Stimulated activated CD4-positive, alpha-beta T cell treated with anti-CD3 and anti-CD28 coated beads, Interleukin-4, amount 100 ng/mL, for 24 hours (primary cell): ENCODE measurements at places on chromosomes 3 and 15.

DNA sequence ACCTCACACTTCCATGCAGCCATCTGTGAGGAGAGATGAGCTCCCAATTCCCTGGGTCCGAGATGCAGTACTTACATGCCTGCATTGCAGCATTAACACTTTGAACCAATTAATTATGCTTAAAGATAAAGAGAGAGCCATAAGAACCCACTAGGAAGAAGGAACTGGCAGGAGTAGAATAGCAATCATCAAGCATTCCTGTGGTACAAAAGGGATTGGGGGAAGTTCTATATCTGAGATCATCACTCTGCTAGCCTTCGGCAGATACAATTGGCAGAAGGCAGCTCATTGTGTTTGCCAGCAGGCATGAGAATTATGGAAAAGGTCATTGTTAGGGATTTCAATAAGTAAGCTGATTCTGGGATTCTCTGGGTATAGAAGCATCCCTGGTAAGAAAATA is 891.4 kb downstream of the NTRK3 start:
- no peak for DNase-seq

DNA sequence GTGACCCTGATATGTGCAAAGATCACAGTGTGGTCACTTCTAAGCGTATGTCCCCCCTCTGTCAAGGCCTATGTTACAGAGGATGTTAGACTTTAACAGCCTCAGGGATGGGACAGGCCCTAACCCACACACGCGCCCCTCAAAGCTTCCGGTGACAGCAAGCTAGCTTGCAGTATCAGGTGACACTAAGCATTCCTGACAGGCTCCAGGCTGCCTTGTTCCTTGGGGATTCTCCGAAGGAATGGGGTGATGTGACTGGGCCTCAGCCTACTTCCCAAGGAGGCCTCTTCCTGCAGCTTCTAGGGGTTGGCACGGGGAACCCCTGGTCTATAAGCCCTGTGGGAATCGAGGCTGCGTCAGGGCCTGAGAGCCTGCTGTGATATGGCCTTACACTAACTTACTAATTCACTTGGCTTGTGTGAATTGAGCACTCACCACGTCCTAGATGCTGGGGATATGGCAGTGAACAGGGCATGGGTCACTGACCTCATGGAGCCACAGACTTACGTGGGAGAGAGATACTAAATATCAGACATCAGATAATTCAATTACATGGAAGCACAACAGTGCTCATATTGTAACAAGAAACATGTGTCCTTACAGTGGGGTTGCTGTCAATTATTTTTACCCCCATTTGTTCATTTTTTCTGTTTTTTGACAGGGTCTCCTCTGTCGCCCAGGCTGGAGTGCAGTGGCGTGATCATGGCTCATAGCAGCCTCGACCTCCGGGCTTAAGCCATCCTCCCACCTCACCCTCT is 11.4 kb upstream of the SPTBN5 start:
- no peak for DNase-seq

DNA sequence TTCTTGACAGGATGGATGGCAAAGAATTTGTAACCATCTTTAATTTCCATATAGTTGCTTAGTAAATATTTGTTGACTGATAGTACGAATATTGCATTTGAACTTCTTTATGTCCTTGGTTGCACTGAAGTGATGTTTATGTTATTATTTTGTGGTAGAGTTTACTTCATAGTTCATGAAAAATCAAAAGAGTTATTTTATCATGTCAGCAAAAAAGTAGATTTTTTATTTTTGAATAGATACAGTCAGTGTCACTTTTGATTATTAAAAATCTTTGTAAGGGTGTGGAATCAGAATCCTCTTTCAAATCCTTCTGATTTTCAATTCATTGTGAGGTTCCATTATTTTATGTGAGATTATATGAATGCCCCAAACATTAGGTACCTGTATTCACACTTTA is 35.0 kb downstream of the FILIP1L start:
- no peak for DNase-seq

GRCh38 chr3:24507776-24508422 is 13.2 kb upstream of the THRB start:
- no peak for DNase-seq

GRCh38 chr15:72858205-72858604 is 74.6 kb upstream of the ADPGK start:
- DNase-seq: no peak

GRCh38 chr15:44675911-44676310 is 12.4 kb upstream of the SPG11 start:
- no peak for DNase-seq

DNA sequence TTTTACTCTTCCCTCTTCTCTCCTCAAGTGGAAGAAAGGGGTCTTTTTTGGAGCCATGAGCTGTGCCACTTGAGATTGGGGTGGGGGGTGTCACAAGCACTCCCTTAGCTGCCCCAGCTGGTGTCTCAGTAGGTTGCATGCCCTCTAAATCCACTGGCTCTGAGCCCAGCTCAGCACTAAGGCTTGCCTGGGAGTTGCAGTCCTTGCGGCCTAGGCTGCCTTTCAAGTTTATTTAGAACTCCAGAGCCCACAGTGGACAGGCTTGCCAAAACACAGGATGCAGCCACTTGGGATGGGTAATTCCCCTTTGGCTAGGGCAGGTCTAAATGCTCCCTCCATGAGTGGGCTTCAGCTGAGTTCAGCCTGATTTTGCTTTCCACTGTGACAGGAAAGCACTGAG is 24.7 kb downstream of the C3orf20 start:
- no peak for DNase-seq

- DNase-seq: no peak
Measured at GRCh38 chr15:44666210-44667038, 3.0 kb upstream of the SPG11 start.

GRCh38 chr3:46935989-46936558 is 40.5 kb downstream of the CCDC12 start:
- no peak for DNase-seq

DNA sequence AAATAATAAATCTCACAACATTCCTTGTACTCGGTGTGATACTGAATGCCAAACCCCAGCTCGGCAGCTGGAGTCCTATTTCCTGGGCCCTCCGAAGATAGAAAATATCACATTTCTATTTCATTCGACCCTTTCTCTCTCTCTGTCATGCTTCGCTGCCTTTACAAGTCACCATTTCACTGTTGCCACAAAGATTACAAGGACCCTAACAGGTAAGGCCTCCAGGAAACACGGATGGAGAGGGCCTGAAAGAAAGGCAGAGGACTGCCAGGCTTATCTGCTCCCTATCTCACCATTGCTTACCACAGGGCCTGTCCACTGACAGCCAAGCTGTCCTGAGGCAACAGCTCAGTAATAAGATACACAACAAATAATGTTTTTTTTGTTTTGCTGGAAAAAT is 376.5 kb downstream of the MECOM start:
- DNase-seq: no peak

- DNase-seq: no peak
Measured at GRCh38 chr3:195260280-195260905, 10.6 kb downstream of the XXYLT1 start.

DNA sequence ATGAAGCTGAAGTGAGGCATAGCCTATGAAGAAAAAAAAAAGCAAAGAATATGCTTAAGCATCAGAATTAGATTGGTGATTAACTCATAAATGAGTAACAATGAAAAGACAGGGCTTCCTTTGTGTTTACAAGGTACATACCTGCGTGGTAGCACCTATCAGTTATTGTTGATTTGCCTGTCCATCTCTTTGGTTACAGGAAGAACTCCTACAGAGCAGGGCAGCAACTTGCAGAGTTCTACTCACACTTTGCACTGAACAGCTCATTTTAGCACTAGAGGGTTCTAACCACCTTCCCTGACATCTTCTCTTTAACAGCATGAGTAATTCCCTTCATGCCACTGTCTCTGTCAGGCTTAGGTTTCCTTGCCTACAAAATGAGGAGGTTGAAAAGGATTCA is 166.0 kb downstream of the DPH6 start:
- DNase-seq: no peak

GRCh38 chr15:38554354-38554753 is 10.3 kb downstream of the RASGRP1 start:
- DNase-seq: peak; percentile 54

DNA sequence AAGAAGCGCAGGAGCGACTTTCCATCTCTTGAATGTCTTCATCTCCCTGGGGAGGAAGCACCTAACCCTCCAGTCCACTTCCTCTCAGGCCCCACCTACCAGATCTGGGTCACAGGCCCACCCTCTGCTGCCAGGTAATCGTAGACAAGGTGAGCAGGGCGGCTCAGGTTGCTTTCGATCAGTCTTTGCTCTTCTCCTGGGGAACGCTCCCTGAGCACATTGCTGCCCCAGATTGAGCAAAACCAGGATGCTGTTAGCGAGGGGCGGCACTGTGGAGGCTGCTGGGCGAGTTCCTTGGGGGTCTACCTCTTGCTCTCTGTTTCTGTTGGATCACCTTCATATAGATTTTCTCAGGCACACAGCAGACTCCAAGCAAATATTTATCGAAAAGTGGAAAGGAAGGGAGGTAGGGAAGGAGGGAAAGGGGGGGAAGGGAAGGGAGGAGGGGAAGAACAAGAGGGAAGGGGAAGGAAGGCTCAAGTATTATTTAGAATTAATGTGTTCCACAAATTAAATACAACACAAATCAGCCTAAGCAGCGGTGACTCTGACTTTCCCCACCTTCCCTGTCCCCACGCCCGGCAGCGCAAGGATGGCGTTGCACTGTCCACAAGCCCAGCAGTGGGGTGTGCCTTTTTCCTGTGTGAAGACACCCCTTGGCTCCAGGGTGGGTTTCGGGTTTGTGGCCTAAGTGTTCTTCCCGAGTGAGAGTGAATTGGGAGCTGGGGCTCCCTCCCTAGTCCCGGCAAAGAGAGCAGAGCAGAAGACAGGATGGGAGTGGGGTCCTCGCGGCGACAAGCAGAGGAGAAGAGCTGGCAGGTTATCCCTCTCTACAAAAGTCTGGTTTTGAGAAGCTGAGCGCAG is 6.1 kb upstream of the PCSK6 start:
- peak; percentile 1 for DNase-seq

- DNase-seq: no peak
Measured at GRCh38 chr3:188176476-188176875, 22.5 kb downstream of the LPP start.

GRCh38 chr3:45646051-45646585 is 43.1 kb upstream of the SACM1L start:
- DNase-seq: no peak

- no peak for DNase-seq
Measured at GRCh38 chr3:66379565-66379964, 121.3 kb downstream of the LRIG1 start.

DNA sequence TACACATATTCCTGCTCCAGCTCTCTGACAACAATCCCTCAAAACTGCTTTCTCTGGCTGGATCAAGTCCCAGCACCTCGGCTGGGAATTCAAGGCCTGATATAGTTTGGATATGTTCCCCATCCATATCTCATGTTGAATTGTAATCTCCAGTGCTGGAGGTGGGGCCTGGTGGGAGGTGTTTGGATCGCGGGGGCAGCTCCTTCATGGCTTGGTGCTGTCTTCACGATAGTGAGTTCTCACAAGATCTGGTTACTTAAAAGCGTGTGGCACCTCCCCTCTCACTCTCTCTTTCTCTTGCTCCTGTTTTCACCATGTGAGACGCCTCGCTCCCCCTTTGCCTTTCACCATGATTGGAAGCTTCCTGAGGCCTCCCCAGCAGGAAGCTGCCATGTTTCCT is 47.4 kb upstream of the SYN2 start:
- no peak for DNase-seq

DNA sequence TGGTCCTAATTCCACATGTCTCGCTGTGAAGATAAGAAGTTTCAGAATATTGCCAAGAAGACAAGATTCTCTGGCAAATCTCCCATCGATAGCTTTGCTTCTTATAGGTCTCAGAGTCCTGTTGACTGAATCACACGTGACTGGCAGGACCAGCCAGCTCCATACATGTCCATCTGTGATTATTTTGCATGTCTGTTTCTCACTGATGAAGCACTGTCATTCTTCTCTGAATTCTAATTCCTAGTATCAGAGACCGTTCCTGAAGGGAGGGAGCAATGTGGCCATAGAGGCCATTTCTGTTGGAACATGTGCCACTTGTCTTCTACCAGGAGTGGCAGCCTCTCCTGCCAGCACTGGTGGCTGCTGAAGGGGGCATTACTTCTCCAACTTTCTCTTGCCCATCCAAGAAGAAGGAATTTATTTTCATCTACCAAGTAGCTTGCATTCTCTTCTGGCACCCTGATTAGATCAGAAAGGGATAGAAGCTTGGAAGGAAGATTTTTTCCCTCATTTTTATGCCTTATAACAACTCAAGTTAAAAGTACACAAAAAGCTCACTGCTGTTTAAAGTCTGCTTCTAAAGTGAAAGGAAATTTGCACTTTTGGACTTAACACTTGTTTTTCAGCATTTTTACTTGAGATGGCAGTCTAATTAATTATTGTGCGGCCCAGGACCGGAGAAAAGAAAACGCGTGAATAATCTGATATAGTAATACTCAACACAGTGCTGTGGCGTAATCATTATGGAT is 115.8 kb downstream of the IQCH start:
- no peak for DNase-seq

DNA sequence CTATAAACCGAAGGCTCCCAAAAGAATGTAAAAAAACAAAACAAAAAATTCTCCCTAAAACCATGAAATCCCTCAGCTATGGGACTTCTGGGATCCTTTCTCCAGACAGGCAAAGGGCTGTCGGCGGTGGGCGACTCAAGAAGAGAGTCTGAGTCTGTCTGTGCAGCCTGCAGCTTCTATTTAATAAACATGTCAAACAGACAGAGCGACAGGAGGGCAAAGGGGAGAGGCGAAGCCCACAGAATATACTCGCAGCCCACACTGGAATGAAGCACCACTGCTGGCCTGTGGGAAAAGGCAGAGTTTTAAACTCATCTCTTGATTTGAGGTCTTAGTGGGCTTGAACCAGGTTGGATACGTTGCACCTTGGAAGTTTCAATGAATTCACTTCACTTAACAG is 40.2 kb downstream of the ISL2 start:
- no peak for DNase-seq

DNA sequence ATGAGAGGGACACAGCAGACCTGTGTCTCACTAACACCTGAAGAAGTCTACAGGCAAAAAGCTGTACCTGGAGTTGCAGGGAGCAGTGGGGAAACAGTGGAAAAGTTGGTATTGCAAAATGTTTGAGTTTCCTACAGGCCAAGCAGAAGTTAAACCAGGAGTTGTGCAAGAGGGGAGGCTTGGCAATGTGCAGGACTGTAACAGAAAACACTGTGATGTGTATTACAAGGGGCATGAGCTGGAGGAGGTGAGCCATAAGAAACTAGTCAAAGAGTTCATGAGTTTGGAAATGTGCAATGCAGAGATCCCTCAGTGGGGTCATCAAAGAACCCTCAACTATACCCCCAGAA is 47.1 kb upstream of the SERPINI2 start:
- DNase-seq: no peak
